ENCODE measurements at places on chromosomes 2 and 18.

GRCh38 chr18:55384551-55385275 is 203.3 kb downstream of the TCF4 start:
- DNase-seq, result no peak

DNA sequence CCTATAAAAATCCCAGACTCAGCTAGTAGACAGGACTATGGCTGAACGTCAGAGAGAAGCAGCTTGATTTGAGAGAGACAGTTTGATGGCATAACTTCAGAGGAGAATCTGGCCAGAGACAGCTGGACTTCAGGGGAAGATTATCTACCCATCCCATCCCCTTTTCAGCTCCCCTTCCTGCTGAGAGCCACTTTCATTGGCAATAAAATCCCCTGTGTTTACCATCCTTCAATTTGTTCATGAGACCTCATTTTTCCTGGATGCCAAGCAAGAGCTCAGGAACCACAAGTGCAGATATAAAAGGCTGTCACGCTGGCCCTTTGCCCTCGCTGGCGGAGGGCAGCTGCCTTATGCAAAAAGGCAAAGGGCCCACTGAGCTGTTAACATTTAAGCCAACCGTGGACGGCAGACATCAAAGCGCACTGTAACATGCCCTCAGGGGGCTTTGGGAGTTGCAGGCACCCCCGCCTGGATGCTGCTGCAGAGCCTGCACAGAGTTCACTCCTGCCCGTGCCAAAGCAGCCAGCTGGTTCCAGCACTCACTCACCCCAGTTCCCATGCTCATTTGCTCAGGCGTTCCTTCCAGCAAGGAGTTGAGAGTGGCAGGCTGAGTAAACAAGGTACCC is 164.3 kb upstream of the PGAP1 start:
- DNase-seq, result peak; percentile 70

- DNase-seq, result no peak
These were observed 6.1 kb downstream of the INO80D start for GRCh38 chr2:206079699-206080465.

GRCh38 chr2:73028841-73029240 is 42.7 kb downstream of the SFXN5 start:
- DNase-seq, result no peak

DNA sequence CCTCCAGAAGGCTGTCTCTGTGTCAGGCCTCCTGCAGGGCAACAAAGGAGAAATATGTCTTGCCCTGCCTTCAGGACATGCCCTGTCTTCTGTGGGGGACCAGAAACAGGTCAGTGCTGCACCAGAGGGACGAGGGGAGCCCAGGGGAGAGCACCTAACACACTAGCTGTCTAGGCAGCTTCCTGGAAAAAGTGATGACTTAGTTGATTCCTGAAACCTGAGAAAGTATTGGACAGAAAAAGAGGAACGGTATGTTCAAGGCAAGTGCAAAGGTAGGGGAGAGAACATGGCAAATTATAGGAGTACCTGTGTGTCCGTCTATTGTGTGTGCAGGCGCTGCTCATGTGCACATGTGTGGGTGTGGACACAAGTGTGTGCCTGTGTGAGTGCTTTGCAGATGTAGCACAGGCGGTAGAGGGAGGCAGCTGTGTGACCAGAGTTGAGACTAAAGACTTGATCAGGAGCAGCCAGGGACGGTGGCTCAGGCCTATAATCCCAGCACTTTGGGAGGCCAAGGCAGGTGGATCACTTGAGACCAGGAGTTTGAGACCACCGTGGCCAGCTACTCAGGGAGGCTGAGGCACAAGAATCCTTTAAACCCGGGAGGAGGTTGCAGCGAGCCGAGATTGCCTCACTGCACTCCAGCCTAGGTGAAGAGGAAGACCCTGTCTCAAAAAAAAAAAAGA is 119.5 kb downstream of the GYPC start:
- no peak for DNase-seq

DNA sequence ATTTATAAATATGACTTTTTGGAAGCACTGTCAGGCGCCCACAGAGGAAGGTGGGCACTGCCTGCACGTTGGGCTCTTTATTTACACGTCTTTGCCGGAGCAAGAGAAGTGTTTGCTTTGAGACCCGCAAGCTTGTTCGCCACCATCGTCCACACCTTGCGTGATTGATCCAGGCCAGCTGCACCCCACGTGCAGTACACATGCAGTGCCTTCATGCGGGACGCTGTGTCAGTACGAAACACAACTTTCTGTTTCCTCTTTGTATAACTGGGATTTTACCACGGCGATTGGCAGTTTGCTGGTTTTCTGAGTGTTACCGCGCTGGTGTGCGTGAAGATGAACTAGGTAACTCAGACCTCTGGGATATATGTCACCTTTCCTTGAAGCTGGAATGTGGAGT is 571.0 kb upstream of the SALL3 start:
- DNase-seq, result no peak

DNA sequence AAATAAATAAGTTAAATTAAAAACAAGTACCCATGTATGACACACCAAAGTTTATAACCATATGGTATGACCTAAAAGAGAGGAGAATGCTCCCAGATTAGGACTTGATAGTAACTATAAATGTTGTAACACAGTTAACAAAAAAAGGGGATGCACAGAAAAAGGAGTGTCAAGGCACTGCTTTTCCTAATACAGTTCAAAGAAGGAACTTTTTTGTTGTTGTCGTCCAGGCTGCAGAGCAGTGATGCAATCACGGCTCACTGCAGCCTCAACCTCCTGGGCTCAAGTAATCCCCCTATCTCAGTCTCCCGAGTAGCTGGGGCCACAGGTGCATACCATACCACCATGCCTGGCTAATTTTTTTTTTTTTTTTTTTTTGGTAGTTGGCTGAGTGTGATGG is 2.7 kb downstream of the NARS1 start:
- no peak for DNase-seq

- DNase-seq, result no peak
These were observed 30.0 kb upstream of the KLHL29 start for GRCh38 chr2:23355001-23355400.

DNA sequence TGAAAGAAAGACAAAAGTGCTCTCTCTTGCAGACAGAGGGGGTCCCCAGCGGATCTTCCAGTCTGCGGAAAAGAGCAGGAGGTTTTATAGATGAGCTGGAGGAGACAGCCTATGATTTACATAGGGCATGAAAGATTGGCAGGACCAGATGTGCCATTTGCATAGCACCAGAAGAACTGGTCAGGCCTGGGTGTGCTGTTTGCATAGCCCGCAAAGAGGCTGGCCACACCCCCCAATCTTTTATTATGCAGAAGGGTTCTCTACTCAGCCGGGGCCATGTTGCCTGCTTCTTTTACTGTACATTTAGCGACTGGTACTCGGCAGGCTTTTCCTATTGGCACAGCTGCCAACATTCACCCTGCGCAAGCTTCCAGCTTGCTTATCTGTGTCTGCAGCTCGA is 317.6 kb downstream of the GALR1 start:
- DNase-seq, result no peak

DNA sequence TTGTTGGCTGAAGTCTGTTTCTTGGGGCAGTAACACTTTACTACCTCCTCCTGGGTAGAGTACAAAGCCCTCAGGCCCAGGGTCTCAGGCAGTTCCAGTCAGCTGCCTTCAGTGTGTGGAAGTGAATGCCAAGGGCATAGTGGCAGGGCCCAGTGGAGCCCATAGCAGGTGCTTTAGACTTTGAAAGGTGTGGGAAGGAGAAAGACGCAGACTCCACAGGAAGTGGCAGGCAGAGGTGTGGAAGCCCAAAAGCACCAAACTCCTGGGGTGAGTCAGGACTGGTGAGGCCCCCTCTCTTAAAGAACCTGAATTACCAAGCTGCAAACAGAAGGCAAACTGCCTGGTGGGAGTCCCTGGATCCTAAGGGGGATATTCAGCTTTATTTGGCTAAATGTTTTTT is 45.3 kb downstream of the ADAM23 start:
- no peak for DNase-seq

DNA sequence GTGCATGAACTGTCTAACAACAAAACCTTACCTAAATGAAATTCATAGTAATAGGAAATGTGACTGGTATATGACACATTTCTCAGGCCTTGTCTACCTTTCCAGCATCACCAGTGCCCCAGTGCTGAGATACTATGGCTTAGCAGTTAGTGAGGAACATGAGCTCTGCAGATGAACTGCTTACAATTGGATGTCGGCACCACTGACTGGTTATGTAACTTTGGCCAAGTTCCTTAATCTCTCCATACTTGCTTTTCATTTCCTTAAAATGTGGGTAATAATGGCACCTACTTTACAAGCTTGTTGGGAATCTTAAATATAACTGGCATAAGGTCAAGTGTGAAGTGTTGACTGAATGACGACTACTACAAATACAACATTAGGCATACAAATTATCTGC is 136.3 kb downstream of the OLA1 start:
- no peak for DNase-seq

- no peak for DNase-seq
These were observed 12.9 kb upstream of the TFPI start for GRCh38 chr2:187567126-187567525.

GRCh38 chr2:197969391-197969893 is 165.0 kb downstream of the PLCL1 start:
- DNase-seq, result no peak

- DNase-seq, result no peak
These were observed 671.0 kb upstream of the ACVR2A start for GRCh38 chr2:147173798-147174197.

DNA sequence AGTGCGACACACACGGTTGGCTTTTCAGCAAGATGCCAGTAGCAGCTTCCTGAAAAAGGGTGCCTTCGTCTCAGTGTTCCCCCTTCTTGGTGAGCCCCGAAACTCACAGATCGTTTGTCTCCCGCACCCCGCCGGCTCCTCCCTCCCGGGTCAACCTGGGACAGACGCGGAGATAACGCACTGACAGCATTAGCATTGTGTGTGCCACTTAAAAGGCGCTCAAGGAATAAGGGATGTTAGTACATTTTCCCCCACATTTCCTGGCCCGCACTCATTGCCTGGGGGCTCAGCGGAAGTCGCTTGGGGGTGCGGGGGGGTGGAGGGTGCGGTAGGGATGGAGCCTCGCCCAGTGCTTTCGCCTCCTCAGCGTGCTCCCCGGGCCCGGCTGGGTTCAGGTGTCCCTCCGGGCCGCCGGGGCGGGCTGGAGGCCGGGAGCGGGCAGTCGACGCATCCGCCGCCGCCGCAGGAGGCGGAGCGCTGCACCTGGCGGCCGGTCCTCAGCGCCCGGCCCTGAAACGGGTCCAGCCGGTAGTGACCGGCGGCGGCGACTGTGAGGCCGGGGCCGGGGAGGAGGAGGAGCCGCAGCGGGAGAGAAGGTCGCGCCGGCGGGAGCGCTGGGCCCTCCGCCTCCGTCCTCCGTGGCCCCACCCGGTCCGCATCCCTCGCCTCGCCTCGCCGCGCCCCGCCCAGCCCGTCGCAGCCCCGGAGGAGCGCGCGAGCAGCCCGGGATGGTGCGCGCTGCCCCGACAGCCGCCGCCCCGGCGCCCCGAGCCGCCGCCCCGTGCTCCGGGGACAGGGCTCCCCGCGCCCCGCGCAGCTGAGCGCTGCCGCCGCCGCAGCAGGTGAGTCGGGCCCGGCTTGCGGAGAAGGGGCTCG is at the start of gene MFSD6:
Gene MFSD6, plus strand, starts transcription at position 694 of the 876 bp plus-strand sequence. CDS start 27,675 bp downstream, outside the sequence.
- peak; percentile 46 for DNase-seq

DNA sequence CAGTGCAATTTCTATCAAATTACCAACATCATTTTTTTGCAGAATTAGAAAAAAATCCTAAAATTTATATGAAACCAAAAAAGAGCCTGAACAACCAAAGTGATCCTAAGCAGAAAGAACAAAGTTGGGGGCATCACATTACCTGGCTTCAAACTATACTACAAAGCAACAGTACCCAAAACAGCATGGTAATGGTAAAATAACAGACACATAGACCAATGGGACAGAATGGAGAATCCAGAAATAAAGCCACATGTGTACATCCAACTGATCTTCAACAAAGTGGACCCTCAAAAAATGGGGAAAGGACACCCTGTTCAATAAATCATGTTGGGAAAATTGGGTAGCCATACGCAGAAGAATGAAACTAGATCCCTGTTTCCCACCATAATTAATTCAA is 245.7 kb upstream of the CTAGE1 start:
- DNase-seq, result no peak

DNA sequence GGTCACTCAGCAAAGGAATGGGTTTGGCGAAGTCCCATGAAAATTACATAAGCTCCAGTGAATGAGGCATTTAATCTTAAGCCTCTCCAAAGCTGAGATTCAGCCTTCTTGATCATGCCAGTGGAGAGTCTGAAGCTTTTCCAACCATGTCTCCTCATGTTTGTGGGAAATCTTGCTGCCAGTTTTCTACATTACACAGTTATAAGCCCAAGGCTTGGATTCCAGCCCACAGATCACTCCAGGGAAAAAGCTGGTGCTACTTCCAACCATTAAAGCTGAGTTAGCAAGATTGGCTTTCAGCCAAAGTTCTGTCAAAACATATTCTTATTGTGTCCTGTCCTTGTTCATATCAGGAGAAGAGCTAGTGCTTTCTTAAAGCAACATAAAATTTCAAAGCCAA is 293.8 kb downstream of the LRRTM4 start:
- no peak for DNase-seq

DNA sequence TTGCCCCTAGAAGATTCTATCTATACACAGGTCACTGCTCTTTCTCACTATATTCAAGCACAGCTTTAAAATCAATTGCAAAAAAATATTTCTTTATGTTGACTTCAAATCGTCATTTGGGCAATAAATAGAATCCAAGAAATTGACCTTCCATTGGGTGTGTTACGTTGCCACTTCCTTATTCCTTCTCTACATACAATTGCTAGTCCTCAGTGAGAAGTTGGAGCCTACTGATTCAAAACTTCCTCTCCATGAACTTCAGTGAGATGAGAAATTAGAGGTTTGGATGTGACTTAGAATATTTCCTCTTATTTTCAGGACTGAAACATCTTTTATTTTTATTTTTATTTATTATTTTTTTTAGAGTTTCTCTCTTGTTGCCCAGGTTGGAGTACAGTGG is 40.3 kb downstream of the PMAIP1 start:
- no peak for DNase-seq

DNA sequence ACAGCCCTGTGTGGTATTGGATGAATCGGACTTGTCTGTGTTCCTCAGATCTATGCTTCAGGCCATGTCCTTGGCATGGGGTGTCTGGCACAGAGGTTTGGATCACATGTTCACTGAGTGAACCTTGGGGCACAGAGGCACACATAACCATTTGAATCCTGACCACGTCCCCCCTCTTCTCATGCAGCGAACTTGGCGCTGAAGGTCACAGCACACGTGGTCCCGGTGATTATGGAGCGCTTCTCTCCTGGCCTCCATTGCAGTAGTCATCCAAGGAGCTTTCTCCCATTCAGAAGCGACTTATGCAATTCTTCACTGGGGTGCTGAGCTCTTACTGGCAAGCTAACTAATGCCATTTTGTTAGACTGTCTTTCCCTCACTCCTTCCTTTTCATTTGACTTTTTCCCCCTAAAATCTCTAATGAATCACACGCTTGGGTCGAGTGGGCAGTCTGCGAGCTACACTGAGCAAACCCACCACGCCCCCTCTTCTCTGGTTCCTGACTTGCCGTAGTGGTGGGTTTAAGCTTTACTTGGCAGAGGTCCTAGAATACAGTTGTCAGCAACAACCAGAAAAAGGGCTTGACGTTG is 59.4 kb downstream of the KCNG2 start:
- peak; percentile 77 for DNase-seq

- no peak for DNase-seq
These were observed 44.0 kb upstream of the HPCAL1 start for GRCh38 chr2:10258726-10259125.
